ENCODE measurements at places on chromosomes 11 and 22.

DNA sequence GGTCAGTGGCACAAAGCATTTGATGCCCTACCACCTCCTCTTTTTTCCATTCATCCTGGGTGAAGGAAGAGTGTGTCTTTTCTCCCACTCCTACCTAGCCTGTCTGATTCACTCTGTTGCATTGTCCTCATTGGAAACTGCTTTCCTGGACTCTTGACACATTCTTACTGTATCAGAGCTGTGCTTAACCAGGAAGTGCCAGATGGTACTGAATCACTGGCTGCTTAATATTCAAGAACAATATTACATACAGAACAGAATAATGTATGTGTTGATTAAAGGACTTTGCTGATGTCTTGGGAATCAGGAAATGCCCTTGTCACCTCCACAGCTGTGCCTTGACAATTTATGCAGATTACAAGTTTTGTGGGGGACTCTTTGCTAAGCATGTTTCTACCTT, 44.4 kb downstream of the SVIP start:
- peak; percentile 65 for DNase-seq

GRCh38 chr11:43866969-43867368, 13.7 kb upstream of the ALKBH3 start:
- DNase-seq: no peak

DNA sequence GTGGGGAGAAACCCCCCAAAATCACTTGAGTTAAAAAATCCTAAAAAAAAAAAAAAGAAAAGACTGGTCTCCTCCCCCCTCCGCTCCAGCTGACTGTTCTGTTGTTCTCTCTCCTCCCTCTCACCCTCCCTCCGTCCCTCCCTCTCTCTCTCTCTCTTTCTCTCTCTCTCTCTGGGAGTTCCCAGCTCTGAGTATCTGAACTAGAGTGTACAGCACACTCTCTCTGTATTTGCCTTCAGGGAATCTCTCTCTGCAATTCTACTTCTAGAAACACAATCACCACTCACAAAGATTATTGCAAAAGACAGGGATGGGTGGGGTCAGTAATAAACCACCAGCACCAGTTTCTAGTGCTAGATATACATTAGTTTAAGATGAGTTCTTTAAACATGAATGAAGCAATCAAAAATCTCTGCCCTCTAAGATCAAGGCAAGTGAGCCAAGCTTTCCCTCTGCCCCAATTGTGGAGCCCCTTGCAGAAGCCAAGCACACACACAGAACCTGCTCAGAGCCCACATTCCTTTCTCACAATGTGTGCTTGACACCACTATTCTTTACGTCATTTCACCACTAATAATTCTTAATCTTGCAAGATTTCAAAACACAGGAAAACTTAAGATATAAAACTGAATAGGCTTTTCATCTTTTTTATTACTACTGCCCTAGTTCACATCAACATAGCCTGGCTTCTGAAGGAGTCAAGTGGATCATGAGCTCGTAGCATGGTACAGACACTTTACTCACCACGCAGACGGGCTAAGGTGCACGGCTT, 133.5 kb downstream of the RBFOX2 start:
- DNase-seq: peak; percentile 86

DNA sequence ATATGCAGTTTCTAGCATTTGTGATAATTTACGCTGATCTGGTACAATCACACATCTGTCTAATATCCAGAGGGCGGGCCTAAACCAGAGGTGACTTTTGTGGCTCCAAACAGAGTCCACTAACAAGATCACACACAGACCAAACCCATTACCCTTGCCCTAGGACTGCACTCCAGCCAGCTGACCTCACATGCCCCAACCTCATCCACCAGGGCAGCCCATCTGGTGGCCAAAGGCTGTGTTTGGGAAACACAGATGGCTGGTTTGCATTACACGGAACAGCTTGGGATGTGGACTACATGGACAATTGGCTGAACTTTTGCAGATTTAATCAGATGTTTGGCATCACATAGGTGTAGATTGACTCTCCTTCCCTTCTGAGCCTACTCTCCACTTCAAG, 228.2 kb downstream of the GRIK4 start:
- DNase-seq: no peak

DNA sequence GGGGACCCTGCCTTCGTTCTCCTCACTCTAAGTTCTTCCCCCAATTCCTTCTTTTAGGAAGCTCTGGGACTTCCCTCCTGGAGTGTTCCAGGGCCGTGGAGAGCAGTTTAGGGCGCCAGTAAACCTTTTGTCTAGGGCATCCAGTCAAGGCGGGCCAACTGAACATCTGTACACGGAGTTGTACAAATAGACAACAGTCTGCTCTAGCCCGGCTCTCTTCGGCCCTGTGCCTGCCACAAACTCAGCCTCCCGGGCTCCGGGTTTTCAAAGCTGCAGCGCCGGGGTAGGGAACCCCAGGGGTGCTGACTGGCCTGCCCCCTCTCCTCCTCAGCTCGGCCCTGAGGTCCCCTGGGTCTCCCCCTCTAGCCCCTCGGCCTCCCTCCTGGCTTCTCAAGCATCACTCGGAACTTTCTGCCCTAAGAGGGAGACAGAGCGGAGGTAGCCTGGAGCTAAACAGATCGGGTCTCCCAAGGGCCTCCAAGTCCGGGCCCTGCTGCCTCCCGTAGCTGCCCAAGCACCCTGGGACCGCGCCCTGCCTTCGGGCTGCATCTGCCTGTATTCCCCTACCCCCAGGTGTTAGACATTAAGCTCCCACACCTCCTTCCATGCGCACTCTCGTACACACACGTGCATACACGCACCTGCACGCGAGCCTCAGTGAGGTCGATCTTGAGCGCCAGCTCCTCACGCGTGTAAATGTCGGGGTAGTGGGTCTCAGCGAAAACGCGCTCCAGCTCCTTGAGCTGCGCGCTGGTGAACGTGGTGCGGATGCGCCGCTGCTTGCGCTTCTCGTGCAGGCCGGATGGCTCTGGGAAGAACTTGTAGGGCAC, 3.3 kb downstream of the PHOX2A start:
- peak; percentile 21 for DNase-seq

- DNase-seq: no peak
These were observed 43.0 kb downstream of the THAP12 start for GRCh38 chr11:76337923-76338322.

DNA sequence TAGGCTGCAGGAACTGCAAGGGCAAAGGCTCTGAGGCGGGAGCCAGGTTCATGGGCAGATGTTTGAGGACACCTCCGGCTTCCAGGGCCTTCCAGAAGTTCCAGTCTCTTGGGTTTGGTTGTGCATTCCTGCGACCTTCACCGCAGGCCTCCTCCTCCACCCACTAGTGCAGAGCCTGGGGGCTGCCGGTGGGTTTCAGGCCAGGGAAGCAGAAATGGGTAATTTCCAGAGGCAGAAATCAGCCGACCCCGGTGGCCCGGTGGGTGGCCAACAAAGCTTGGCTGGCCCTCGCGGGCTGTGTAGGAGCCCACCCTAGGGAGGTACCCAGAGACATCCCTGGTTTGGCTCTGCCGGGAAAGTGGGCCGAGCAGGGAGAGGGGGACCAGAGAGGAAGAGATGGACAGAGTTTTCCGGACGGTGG, 417 bp upstream of the PHETA2 start:
- no peak for DNase-seq

DNA sequence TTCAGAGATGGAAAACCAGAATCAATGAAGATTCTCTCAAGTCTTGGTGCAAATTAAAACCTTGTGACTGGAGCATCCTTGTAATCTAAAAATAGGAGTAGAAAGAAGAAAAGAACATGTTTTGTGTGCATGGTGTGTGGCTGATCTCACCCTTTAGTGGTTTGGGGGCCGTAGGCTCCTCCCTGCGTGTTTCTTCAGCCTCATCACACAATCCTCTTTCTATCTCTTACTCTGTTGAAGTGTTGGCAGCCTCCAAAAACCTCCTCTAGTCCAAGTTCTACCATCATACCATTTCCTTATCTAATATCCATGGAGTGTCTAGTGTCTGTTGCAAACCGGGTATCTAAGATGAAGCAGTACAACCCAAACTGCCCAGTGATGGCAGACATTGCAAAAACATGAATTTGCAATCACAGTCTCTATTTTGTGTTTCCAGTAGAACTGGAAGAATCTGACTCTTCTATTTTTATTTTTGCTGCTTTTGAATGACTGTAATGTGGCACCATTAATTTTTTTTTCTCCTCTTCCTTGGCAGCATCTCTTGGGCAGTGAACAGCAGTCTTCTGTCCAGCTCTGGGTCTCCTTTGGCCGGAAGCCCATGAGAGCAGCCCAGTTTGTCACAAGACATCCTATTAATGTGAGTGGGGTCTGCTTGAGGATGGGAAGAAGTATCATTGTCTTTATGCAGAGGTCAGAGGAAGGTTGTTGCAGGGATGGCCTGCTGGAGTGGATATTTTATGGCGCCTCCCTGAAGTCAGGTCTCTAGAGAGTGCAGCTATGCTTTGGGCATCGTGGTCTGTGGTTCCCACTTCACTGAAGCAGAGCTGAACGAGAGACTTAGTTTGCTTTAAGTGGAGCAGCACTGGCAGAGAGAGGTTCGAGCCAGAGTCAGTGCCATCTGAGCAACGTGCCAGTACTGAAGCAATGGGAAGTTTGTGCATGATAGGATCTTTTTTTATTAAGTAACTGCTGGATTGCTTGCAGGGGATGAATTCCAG, 60.0 kb upstream of the SORL1-AS1 start:
- DNase-seq: no peak
